CD8-positive, alpha-beta memory T cell (primary cell): ENCODE measurements at places on chromosomes 5 and 9. TPM values are rescaled to one million over a fixed set of nuclear protein-coding genes. Genes with fewer than 3 reads are reported as not detected.

Gene MYO10
- 0.18 TPM for total RNA-seq

- no peaks in the 10 kb centered on the region for H3K4me1 ChIP-seq
- no peak for DNase-seq
- H3K27ac ChIP-seq = no peak overlapping the region
Observed at GRCh38 chr5:128287740-128288139, 204.2 kb downstream of the SLC12A2 start.

- H3K4me3 ChIP-seq = no peak overlapping the region
- H3K36me3 ChIP-seq = peaks cover 15% of the 10 kb centered on the region
- no peak overlapping the region for H3K27ac ChIP-seq
- H3K27me3 ChIP-seq = no peaks in the 10 kb centered on the region
- no peaks in the 10 kb centered on the region for H3K4me1 ChIP-seq
- DNase-seq = no peak
Observed at GRCh38 chr9:132638240-132638639, 31.5 kb downstream of the DDX31 start.

- no peak overlapping the region for H3K27ac ChIP-seq
- H3K4me3 ChIP-seq = no peak overlapping the region
- H3K4me1 ChIP-seq = no peaks in the 10 kb centered on the region
- H3K27me3 ChIP-seq = no peaks in the 10 kb centered on the region
- no peaks in the 10 kb centered on the region for H3K36me3 ChIP-seq
Observed at GRCh38 chr5:78746021-78746770, 97.6 kb upstream of the LHFPL2 start.

- no peaks in the 10 kb centered on the region for H3K27me3 ChIP-seq
- DNase-seq = no peak
- no peaks in the 10 kb centered on the region for H3K4me1 ChIP-seq
- no peaks in the 10 kb centered on the region for H3K36me3 ChIP-seq
- no peak overlapping the region for H3K27ac ChIP-seq
Observed at GRCh38 chr5:169204788-169205400, 96.0 kb downstream of the SLIT3 start.

- H3K27ac ChIP-seq = no peak overlapping the region
- no peaks in the 10 kb centered on the region for H3K36me3 ChIP-seq
- no peaks in the 10 kb centered on the region for H3K4me1 ChIP-seq
- H3K4me3 ChIP-seq = no peak overlapping the region
- no peak for DNase-seq
- H3K27me3 ChIP-seq = no peaks in the 10 kb centered on the region
Observed at GRCh38 chr9:117375956-117376355, 38.9 kb downstream of the ASTN2 start.
